ENCODE measurements at places on chromosomes 12 and 14.

- DNase-seq: no peak
Observed at GRCh38 chr12:11755302-11755930, 105.9 kb downstream of the ETV6 start.

DNA sequence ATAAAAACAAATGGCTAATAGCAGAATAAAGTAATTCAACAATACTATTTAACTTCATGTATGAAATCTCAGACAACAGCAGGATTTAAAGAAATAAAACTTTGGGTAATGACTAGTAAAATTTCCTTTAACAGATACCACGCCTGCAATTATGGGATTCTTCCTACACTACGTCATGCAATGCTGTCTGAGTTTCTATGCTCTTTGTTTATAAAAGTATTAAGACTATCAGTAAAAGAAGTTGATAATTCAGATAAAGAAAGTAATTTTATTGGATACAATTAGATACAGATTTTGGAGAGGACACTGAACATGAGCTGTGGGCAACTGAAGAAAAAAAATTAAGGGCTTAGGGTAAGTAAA, 308.4 kb upstream of the LRFN5 start:
- no peak for DNase-seq

GRCh38 chr12:95788637-95789036, 1.9 kb downstream of the NTN4 start:
- no peak for DNase-seq

DNA sequence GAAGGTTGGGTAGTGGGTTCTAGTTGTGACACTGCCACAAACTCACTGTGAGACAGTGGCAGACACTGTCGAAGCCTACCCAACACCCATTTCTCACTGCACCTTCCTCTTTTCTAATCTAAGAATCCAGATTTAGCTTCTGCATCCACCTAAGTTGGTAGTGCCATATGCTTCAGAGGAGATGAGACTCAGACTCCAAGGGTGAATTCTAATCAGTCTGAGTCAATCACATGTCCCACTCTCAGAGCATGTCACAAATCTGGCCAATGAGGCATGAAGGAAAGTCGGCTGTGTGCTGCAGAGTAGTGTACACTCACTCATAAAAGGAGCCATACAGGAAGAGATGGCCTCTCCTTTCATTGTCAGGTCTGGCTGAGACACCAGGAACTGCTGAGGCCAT, 102.1 kb upstream of the RAP1B start:
- DNase-seq: no peak

- no peak for DNase-seq
Observed at GRCh38 chr14:101351769-101352168, 209.5 kb upstream of the DIO3 start.

- no peak for DNase-seq
Observed at GRCh38 chr12:69732088-69732487, 6.6 kb upstream of the RAB3IP start.

DNA sequence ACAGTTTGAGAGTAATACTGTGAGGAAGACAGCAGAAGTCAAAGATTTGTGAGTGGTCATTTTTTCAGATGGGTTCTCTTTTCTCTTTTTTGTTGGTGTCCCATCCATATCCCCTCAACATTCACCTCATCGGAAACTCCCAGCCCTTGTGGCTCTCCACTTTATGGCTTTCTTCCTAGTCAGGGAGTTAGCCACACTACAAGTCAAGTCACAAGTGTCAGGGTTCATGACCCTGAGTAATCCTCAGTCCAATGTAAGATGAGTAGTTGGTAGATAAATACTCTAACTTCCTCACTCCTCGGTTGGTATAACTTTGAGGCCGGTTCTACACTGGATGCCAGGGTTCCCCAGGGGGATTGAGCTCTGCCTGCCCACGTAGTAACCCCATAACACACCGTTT, 41.4 kb downstream of the PTGER2 start:
- no peak for DNase-seq

DNA sequence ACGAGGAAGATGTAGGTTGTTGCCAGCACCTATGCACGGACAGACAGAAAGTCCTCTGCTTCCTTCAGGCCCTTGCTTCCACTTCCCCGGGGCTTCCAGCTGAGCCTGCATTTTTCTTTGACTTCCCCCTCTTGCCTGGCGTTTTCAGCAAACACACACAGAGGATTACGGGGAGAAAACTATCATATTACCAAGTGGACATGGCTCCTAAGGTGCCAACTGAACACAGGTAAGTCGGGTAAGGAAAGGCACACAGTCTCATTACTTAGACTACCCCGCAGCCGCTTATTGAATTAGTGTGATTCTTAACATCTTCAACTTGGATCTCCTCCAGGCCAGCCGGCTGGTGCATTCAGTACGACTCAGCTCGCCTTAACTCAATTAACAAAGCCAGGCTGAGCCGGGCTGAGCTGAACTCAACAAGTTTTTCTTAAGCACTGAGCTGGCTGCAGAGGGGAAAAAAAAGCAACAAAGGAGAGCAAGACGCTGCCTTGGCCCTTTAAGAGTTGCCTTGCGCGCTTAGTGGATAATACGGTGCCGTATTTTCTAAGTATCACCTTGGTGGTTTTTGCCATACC, 19.2 kb upstream of the MAP1LC3B2 start:
- DNase-seq: no peak

DNA sequence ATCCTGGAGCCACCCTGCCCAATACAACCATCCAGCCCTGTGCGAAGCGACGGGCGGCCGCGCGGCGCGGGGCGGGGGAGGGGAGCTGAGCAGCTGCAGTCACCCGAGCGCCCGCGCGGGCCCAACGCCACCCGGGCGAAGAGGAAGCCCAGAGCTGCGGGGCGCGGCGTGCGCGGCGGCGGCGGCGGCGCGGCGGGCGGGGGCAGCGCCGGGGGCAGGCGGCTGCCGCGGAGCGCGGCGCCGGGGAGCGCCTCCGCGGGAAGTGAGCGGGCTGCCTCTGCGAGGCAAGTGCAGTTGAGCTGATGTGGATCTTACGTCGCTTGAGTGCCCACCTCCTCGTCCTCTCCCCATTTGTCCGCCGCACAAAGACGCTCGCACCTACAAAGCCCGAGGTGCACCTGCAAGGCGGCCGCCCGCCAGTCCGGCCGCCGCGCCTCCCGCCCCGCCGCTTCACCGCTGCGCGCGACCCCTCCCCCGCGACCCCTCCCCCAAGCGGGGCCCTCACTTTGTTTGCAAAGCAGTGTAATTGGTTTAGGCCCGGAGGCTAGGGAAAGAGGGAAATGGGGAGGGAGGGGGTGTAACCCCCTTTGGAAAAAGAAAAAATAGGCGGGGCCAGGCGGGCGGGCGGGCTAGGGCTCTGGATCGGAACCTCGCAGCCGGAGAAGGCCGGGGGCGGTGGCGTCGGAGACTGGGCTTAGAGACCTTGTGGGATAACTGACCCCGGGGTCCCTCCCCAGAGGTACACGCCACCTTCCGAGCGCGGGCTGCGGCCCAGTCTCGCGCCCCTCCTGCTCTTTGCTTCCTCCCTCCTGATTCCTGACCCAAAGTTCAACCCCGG, at the start of the genes FOXA1 and TTC6:
Gene FOXA1, minus strand, starts transcription at position 279 of the 838 bp plus-strand sequence. Its CDS starts 277 bp downstream, at position 2.
Gene TTC6, plus strand, starts transcription at position 659 of the 838 bp plus-strand sequence. CDS start 26,436 bp downstream, outside the sequence.
- DNase-seq: peak; percentile 82

- DNase-seq: no peak
Observed at GRCh38 chr12:54622463-54623183, 12.1 kb downstream of the LACRT start.

- DNase-seq: no peak
Observed at GRCh38 chr12:12582895-12583303, 20.2 kb upstream of the DUSP16 start.

DNA sequence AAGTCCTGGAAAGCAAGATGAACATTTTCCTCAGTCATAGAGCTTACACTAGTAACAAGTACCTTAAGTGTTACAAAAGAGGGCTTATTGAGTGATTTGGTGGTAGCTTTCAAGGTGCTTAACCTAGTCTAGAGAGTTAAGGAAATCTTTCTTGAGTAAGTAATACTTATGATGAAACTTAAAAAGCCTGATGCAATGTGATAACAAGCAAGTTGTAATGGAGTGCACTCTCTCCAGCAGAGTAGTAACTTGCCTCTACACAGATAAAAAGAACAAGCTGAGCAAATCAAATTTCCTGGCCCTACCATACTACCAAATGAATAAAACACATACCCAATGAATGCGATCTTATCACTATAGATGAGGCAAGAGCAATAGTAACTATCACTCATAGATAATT, 639.9 kb upstream of the FBXO33 start:
- no peak for DNase-seq

- DNase-seq: no peak
Observed at GRCh38 chr12:101110866-101111265, 99.2 kb downstream of the SLC5A8 start.

All from HuH-7.5 (cell line).